ENCODE measurements at places on chromosomes 3 and 15.

GRCh38 chr3:156598413-156598812 is 43.5 kb upstream of the SSR3 start:
- no peak for DNase-seq

DNA sequence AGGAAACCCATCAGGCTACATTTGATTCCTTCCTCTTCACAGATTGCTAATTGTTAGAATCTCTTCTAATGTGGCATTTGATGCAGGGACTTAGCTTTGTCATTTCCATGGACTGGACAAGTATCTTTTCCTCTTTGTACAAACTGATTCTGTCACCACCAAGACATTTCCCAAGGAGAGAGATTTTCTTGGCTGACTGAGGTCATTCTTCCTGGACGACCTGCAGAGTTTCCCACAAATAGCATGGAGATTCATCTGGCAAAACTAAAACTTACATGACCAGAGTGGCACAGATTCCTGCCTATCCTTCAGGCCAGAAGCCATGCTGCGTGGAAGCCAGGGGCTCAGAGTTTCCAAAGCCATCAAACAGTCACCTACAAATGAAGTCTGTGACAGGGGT is 269.2 kb upstream of the LRTM1 start:
- DNase-seq = no peak

GRCh38 chr15:24729760-24730159 is 54.2 kb downstream of the NPAP1 start:
- no peak for DNase-seq

GRCh38 chr3:192747145-192747544 is 19.8 kb upstream of the FGF12 start:
- DNase-seq = no peak

- no peak for DNase-seq
Measured at GRCh38 chr3:54756330-54756731, 171.5 kb downstream of the LRTM1 start.

GRCh38 chr3:194865615-194866014 is 179.9 kb downstream of the FAM43A start:
- no peak for DNase-seq

DNA sequence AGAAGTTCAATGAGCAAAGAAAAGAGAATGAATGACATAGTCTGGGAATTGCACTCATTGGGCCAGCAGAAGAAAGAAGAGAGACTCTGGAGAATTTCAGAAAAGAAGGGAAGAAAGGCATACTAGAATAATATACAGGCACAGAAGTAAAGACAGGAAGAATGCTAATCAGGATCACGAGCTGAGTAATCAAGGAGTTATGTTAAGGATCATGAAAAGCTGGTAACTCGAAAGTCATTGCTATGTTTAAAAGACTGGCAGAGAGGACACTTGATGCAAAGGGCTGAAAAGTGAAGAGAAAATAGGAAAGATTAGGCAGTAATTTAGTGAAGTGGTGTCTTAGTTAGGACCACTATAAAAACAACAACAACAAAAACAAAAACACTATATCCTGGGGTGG is 284.1 kb downstream of the ZBBX start:
- DNase-seq = no peak

DNA sequence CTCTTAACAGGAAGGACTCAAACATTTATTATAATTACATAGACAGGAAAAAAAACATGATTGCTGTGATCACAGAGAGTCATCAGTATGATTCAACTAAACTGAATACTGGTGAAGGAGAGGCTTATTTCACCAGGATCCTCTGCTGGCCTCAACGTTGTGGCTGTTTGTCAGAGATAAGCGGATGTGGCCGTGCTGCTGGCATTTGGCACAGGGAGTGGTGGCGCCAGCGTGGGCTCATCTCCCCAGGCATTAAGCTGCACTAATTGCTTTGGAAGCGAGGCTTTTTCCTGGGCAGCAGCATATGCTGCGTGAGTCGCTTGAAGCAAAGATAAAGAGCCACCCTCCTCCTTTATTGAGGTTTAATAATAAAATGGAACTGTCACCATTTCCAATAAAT is 306.7 kb downstream of the LRTM1 start:
- no peak for DNase-seq

- DNase-seq = no peak
Measured at GRCh38 chr3:105629718-105630117, 239.1 kb downstream of the CBLB start.

GRCh38 chr3:105369500-105370371 is 3.0 kb downstream of the ALCAM start:
- DNase-seq = no peak

DNA sequence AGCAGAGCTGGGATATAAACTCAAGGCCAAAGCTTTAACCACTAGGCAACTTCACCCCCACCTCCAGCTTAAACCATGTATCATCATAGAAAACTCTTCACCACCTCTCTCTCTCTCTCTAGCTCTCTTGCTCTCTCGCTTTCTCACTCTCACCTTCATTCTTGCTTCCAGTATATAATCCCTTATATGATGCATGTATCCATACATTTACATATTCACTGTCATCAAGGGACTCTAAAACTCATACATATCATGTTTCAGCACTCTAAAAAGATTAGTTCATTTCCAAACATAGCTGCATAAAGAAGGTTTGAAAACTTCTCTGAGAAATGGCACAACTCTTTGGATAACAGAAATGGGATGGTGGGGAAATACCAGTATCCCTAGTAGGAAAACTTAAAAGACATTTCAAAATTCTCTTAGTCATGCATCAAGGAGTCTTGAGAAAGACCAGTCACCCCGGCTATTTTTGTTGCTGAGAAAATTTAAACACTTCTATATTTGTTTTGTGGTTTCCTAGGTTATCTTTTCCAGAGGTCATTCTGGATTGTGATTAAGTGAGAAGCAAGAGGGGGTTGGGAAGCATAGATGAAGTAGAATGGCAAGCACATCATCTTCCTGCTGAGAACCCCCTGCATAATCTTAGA is 447.8 kb upstream of the THBS1 start:
- DNase-seq = no peak

DNA sequence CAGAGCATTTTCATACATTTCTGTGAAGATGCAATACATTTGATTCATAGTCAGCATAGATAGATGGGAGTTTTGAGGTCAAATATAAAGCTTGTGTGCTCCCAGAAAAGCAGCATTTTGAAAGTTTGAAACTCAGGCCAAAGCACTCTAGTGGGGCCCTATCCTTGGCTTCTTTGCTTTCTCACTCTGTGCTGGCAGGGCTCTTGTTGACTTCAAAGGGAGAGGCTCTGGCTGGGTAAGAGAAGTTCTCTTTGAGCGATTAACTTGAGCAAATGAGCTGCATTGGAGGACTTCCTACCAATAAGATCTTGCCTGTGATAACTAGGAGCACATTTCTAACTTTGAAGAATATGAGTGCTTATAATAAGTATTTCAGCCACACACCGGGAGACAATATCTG is 214.0 kb upstream of the RARB start:
- DNase-seq = no peak
